Aorta (tissue), 5 donors: ENCODE measurements at places on chromosomes 4 and X. TPM values are rescaled to one million over a fixed set of nuclear protein-coding genes. Genes with fewer than 3 reads are reported as not detected.

DNA sequence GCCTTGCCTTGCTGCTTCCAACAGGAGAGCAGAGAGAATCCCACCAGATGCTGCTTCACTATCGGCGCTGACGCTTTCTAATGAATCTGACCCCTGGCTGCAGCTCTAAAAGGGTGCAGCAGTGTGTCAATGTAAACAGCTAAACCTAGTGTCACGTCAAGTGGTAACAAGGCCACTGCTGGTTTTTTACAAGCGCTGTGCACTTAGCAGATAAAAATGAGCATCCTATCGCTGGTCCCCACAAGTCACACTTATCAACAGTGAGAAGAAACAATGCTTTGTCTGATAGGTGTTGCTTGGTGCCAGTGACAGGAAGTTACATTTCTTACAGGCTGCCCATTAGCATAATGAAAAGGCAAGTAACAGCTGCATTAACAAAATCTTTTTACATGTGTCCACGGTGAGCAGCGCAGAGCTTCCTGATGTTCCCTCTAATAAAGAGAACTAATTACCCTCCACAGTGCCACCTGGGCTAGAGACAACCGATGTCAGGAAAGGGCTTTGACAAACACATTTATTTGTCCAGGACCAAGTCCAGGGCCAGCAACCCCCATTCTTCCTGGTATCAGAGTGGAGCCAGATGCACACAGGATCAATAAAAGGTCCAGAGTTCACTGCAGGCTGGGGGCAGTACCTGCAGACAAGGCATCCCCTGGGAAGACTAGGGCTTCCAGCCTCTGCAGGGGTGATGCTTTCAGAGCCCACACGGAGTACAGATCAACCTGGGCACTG lies 176.0 kb downstream of the MGST2 start:
- no peak for DNase-seq
- no peak overlapping the region for H3K4me3 ChIP-seq
- H3K36me3 ChIP-seq: no peaks in the 10 kb centered on the region
- no peaks in the 10 kb centered on the region for H3K4me1 ChIP-seq
- H3K27ac ChIP-seq: no peak overlapping the region

- H3K4me1 ChIP-seq: no peaks in the 10 kb centered on the region
- H3K27me3 ChIP-seq: no peaks in the 10 kb centered on the region
- H3K4me3 ChIP-seq: no peak overlapping the region
- DNase-seq: no peak
- no peak overlapping the region for H3K27ac ChIP-seq
Measured at GRCh38 chr4:53925050-53925605, 139.3 kb downstream of the CHIC2 start.

DNA sequence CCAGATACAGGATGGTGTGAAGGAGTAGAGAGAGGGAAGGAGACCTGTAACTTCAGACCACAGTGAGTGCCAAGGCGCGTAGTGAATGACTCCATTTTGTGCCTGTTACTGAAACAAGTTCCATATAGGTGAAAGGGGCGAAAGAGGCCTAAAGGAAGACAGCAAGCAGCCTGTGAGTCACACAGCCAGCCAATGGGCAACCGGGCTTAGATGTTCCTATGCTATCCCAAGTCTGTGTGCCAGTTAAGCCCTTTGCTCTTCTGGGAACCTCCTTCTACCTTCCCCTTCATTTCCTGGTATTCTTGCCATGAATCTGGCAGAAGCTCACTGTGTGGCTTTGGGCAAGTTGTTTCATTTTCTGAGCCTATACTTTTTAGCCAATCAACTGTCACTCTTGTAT lies 161.8 kb upstream of the LDB2 start:
- no peaks in the 10 kb centered on the region for H3K36me3 ChIP-seq
- no peak for DNase-seq
- H3K27me3 ChIP-seq: no peaks in the 10 kb centered on the region
- no peak overlapping the region for H3K27ac ChIP-seq
- H3K4me3 ChIP-seq: no peak overlapping the region

- H3K4me3 ChIP-seq: no peak overlapping the region
- H3K27me3 ChIP-seq: no peaks in the 10 kb centered on the region
- no peaks in the 10 kb centered on the region for H3K4me1 ChIP-seq
Measured at GRCh38 chrX:120020305-120020704, 57.2 kb downstream of the RHOXF2B start.

- peak overlapping the region; percentile 94 for H3K4me3 ChIP-seq
- no peaks in the 10 kb centered on the region for H3K27me3 ChIP-seq
- H3K36me3 ChIP-seq: no peaks in the 10 kb centered on the region
- H3K4me1 ChIP-seq: peaks cover 5% of the 10 kb centered on the region
Measured at GRCh38 chr4:2843941-2844584, 419 bp downstream of the ADD1 start.

- no peak for DNase-seq
- no peaks in the 10 kb centered on the region for H3K4me1 ChIP-seq
- H3K4me3 ChIP-seq: no peak overlapping the region
- no peaks in the 10 kb centered on the region for H3K36me3 ChIP-seq
- no peaks in the 10 kb centered on the region for H3K27me3 ChIP-seq
Measured at GRCh38 chrX:40644821-40645358, 2.5 kb downstream of the CXorf38 start.

- no peak overlapping the region for H3K4me3 ChIP-seq
- H3K27me3 ChIP-seq: no peaks in the 10 kb centered on the region
- DNase-seq: no peak
- no peak overlapping the region for H3K27ac ChIP-seq
- H3K36me3 ChIP-seq: no peaks in the 10 kb centered on the region
- no peaks in the 10 kb centered on the region for H3K4me1 ChIP-seq
Measured at GRCh38 chr4:188819233-188819632, 680.0 kb downstream of the TRIML1 start.

- no peak overlapping the region for H3K4me3 ChIP-seq
- no peaks in the 10 kb centered on the region for H3K36me3 ChIP-seq
- DNase-seq: no peak
- no peaks in the 10 kb centered on the region for H3K27me3 ChIP-seq
- no peak overlapping the region for H3K27ac ChIP-seq
Measured at GRCh38 chr4:5383191-5383980, 325.0 kb downstream of the EVC2 start.

GRCh38 chr4:13470379-13470778 lies 13.8 kb downstream of the RAB28 start:
- H3K27me3 ChIP-seq: no peaks in the 10 kb centered on the region
- H3K36me3 ChIP-seq: no peaks in the 10 kb centered on the region
- no peak for DNase-seq

DNA sequence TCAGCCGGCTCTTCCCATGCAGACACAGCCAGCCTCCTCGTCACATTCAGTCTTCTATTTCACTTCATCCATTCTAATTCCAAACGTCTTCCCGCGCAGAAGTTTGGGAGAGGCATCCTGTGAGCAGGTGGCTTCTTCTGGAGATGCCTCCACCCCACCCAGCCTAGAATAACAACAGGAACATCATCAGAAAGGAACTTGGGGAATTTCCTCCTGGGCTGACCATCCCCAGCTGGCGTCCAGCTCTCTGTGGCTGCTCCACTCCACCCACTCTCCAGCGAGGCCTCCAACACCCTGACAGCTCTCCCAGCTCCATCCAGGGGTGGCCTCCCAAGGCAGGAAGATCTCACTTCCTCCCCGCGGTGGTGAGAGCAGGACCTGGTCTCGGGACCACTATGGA lies 5.5 kb upstream of the C4orf50 start:
- H3K27ac ChIP-seq: no peak overlapping the region
- no peak for DNase-seq
- no peaks in the 10 kb centered on the region for H3K36me3 ChIP-seq
- no peaks in the 10 kb centered on the region for H3K27me3 ChIP-seq
- H3K4me3 ChIP-seq: no peak overlapping the region

DNA sequence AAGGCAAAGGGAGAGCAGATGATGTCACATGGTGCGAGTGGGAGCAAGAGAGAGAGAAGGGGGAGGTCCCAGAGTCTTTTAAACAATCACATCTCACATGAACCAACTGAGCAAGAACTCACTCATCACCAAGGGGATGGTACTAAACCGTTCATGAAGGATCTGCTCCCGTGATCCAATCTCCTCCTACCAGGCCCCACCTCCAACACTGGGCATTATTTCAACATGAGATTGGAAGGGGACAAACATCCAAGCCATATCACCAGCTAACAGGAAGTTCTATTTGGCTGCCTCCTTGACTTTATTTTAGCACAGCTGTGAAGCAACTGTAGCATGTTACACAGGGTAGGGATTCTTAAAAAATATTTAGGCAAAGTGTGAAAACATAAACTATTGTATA lies 102.5 kb downstream of the DDIT4L start:
- no peaks in the 10 kb centered on the region for H3K36me3 ChIP-seq
- H3K27me3 ChIP-seq: no peaks in the 10 kb centered on the region
- no peak overlapping the region for H3K27ac ChIP-seq
- no peak for DNase-seq
- no peaks in the 10 kb centered on the region for H3K4me1 ChIP-seq

- DNase-seq: no peak
- no peaks in the 10 kb centered on the region for H3K4me1 ChIP-seq
- H3K27me3 ChIP-seq: no peaks in the 10 kb centered on the region
Measured at GRCh38 chr4:183863155-183863825, 41.8 kb upstream of the STOX2 start.

DNA sequence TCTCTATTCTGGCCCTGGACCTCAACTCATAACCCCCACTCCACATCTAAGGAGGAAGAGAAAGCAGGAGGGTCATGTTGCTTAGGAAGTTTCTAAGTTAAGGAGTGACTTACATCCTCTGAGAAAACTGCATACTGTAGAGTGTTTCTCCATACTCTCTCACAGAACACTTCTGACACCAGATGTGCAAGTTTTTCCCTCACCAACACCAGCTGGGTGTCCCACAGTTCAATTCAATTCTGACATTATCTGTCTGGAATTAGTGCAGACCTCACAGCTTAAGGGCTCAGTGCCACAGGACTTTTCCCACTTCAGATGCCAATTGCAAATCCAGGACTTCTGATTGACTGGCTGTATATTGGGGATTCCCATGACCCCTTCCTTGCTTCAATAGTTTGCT lies 89.0 kb upstream of the SFRP2 start:
- H3K36me3 ChIP-seq: no peaks in the 10 kb centered on the region
- no peak overlapping the region for H3K27ac ChIP-seq
- H3K4me1 ChIP-seq: no peaks in the 10 kb centered on the region
- no peak overlapping the region for H3K4me3 ChIP-seq
- H3K27me3 ChIP-seq: no peaks in the 10 kb centered on the region

DNA sequence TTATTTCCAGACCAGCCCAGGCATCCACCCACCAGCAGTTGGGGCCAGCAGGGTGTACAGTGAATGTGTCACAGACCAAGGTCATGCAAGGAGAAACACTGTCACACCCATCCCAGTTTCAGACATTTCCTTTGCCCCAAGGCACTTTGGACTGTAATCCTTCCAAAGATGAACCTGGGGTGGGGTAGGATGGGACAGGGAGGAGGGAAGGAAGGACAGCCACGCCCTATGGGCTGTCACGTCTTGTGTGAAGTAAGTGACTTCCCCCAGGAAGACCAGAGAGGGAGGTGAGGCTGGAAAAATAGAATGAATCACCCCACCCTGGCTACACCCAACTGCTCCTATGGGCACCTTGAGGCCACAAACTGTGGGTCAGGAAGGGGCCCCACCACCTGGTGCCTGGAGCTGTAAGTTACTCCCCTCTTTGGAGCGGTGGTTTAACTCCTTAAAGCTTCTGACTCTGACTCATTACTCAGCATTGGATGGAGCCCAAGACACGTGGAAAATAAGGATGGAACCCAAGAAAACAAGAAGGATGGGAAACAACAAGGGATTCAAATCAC lies 349.9 kb upstream of the KLF3 start:
- no peaks in the 10 kb centered on the region for H3K4me1 ChIP-seq
- no peaks in the 10 kb centered on the region for H3K36me3 ChIP-seq
- no peak overlapping the region for H3K4me3 ChIP-seq
- H3K27me3 ChIP-seq: no peaks in the 10 kb centered on the region
- DNase-seq: no peak

DNA sequence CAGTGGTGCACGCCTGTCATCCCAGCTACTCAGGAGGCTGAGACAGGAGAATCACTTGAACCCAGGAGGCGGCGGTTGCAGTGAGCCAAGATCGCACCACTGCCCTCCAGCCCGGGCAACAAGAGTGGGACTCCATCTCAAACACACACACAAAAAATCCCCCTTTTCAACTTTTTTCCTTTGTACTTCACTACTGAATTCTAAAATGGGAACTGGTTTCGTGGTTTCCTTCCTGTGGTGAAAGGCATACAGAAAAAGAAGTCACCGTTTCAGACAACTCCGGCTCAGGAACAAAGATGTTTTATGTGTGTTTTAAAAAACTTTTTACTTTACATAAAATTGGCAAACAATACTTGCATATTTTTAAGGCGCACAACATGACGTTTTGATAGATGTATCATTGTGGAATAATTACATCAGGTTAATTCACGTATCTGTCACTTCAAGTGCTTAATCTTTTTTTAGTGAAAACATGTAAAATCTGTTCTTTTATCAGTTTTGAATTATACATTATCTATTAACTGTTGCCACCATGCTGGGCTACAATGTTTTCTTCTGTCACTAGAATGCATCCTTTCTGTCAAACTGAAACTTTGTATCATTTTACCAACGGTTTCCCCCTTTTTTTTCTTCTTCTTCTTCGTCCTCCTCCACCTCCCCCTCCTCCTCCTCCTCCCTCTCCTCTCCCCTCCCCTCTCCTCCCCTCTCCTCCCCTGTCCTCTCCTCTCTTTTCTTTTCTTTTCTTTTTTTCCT lies 186.0 kb downstream of the CRLF2 start:
- H3K27ac ChIP-seq: no peak overlapping the region
- H3K4me1 ChIP-seq: no peaks in the 10 kb centered on the region
- no peak overlapping the region for H3K4me3 ChIP-seq
- no peaks in the 10 kb centered on the region for H3K36me3 ChIP-seq
- no peak for DNase-seq
- H3K27me3 ChIP-seq: no peaks in the 10 kb centered on the region

DNA sequence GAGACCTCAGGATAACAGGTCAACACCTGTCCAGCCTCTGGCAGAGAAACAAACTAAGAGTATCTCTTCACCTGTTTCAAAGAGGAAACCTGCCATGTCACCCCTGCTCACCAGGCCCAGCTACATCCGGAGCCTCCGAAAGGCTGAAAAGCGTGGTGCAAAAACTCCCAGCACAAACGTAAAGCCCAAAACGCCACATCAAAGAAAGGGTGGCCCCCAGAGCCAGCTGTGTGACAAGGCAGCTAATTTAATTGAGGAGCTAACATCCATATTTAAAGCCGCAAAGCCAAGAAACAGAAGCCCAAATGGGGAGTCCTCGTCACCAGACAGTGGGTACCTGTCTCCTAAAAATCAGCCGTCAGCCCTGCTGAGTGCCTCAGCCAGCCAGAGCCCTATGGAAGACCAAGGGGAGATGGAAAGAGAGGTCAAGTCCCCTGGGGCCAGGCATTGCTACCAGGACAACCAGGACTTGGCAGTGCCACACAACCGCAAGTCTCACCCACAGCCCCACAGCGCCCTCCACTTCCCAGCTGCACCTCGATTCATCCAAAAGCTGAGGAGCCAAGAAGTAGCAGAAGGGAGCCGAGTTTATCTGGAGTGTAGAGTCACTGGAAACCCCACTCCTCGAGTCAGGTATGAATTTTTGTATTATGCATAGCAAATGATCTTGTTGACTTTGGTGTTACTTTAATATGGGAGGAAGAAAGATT lies 15.1 kb downstream of the PALLD start:
- H3K4me3 ChIP-seq: no peak overlapping the region
- H3K4me1 ChIP-seq: peaks cover 3% of the 10 kb centered on the region
- no peak overlapping the region for H3K27ac ChIP-seq

The ATG4A gene
- 14.4 TPM for polyA plus RNA-seq

The GPC3 gene
- 3.0 TPM for polyA plus RNA-seq

The GALNT7 gene
- polyA plus RNA-seq: 6.3 TPM

The HSD17B13 gene
- 0.05 TPM for polyA plus RNA-seq

The SYN1 gene
- polyA plus RNA-seq: 1.9 TPM

The FAM149A gene
- polyA plus RNA-seq: 25.8 TPM

The KLHL4 gene
- polyA plus RNA-seq: not detected

The MSX1 gene
- polyA plus RNA-seq: 3.8 TPM

The NWD2 gene
- polyA plus RNA-seq: 0.13 TPM

The FSTL5 gene
- polyA plus RNA-seq: not detected
